ENCODE measurements at places on chromosomes 4 and X. TPM values are rescaled to one million over a fixed set of nuclear protein-coding genes. Genes with fewer than 3 reads are reported as not detected.

DNA sequence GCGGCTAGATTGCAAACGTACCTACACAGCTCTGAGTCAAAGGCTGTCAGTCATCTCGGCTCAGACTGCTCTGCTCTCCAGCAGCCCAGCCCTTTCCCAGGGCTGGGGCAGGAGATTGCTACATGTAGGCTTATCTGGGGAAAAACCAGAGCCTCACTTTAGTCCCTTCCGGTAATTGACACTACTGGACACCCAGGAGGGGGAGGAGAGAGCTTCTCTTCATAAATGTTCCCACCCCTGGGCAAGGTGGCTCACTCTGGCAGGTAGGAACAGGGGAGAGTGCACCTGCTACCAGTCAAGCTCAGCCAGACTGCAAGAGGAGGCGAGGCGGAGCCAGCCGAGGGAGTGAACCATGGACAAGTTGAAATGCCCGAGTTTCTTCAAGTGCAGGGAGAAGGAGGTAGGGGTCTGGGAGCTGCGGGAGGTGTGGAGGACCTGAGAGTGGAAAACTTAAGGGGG, at the start of gene SLC6A14:
SLC6A14 (plus strand) TSS at position 249 of the 459 bp plus-strand sequence; CDS start at position 353, 104 bp downstream.
- no peak for DNase-seq

The RPS6KA6 gene
- total RNA-seq: 8.7 TPM

GRCh38 chr4:2647403-2648158, 108.6 kb downstream of the TNIP2 start:
- no peak for DNase-seq

- DNase-seq: no peak
These were observed 85.9 kb upstream of the PAK3 start for GRCh38 chrX:111010111-111010510.

The SYTL4 gene
- total RNA-seq: 6.1 TPM

The BEND2 gene
- total RNA-seq: not detected

The RNF128 gene
- total RNA-seq: 42.4 TPM

The PRKG2 gene
- 3.2 TPM for total RNA-seq

GRCh38 chr4:46844325-46844917, 64.6 kb downstream of the COX7B2 start:
- peak; percentile 76 for DNase-seq

- no peak for DNase-seq
These were observed 172.6 kb upstream of the PSAPL1 start for GRCh38 chr4:7607156-7607910.

GRCh38 chr4:153594210-153594609, 89.9 kb upstream of the TLR2 start:
- DNase-seq: no peak

DNA sequence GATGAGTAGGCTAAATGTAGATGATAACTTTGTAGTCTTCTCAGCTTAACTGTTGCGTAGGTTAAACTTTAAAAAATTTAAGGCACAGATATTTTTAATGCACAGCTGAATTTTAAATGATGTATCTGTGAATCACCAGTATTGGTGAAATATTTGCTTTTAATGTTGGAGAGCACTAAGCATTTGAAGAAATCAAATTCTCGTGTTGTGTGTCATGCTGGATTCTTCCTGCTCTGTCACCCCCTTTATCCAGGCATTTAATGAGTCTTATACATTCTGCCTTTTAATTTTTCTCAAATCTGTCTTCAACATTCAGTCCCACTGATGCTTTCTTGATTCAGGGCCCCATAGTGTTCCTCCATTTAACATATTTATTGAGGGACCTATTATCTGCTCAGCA, 76.7 kb downstream of the SLC4A4 start:
- no peak for DNase-seq

The PAK3 gene
- not detected for total RNA-seq

The CXCL11 gene
- total RNA-seq: not detected

GRCh38 chrX:79369871-79370270, 2.7 kb upstream of the ITM2A start:
- no peak for DNase-seq

GRCh38 chr4:100063355-100063754, 113.3 kb upstream of the H2AZ1 start:
- DNase-seq: no peak

The RWDD4 gene
- 17.4 TPM for total RNA-seq

DNA sequence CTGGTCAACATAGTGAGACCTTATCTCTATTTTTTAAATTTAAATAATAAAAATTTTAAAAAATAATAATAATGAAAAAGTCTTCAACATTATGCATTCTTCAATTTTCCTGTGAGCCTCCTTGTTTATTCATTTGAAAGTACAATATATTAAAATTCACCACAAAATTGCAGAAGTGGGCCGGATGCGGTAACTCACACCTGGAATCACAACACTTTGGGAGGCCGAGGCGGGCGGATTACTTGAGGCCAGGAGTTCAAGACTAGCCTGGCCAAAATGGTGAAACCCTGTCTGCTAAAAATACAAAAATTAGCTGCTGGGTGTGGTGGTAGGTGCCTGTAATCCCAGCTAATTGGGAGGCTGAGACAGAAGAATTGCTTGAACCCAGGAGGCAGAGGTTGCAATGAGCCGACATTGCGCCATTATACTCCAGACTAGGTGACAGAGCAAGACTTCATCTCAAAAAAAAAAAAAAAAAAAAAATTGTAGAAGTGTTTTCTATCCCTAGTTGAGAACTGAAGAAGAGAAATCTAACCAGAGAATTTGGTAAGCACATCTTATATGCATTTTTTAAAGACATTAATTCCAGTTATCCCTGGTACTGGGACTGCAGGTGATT, 56.9 kb downstream of the RBM47 start:
- DNase-seq: no peak

DNA sequence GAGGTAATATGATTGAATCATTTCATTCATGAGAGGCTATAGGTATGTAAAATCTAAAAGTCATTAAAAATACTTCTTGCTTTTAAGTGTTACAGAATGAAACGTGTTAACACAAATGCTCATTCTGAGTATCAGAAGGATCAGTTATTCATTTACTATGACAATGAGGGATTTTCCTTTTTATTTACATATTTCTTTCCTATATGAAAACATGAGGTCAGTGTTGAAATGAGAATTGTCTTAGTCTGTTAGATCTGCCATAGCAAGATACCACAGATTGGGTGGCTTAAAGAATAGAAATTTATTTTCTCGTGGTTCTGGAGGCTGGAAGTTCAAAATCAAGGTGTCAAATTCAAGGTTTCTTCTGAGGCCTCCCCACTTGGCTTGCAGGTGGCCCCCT, 181.2 kb downstream of the ARHGAP10 start:
- no peak for DNase-seq

GRCh38 chr4:172822331-172822730, 346.3 kb upstream of the GALNT7 start:
- no peak for DNase-seq

The FATE1 gene
- not detected for total RNA-seq

GRCh38 chrX:72030431-72030830, 101.3 kb downstream of the RTL5 start:
- DNase-seq: no peak

The DSPP gene
- total RNA-seq: not detected

DNA sequence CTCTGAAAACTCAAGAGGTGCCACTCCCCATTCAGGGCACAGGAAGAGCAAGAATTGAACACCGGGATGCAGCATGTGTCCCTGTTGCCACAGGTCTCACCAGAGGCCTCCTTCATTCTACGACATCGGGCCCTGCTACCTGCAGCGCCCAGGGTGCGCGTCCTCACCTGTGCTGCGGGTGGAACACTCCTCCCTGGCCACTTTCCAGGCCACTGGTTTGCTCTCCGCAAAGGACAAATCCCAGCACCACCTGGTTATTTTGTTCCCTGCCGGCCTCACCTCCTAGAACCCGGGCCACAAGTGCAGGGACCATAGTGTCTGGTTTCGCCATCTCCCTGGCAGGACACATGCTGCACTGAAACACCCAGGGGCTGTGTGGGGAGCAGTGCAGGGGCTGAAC, 14.3 kb upstream of the FAM3A start:
- no peak for DNase-seq

DNA sequence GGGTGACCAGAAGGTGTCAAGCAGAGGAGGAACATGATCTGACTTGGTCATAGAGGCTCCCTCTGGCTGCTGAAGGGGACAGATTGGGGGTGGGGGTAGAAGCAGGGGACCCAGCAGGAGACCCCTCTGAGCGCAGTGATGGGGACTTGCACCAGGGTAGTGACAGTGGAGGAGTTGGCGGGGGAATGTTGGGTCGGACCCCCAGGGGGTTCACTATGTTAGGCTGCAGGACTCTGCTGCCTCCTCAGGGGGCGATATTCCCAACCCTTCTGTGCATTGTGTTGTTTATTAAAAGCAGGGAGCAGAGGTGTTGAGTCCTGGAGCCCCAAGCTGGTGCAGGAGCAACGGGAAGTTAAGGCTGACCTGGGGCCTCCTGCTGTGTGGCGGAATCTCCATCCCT, 8.8 kb downstream of the WDR13 start:
- no peak for DNase-seq

GRCh38 chr4:6688879-6689505, 4.7 kb upstream of the S100P start:
- DNase-seq: peak; percentile 84

GRCh38 chrX:11663875-11664210, 1.9 kb downstream of the ARHGAP6 start:
- DNase-seq: no peak

The OGT gene
- total RNA-seq: 190 TPM

DNA sequence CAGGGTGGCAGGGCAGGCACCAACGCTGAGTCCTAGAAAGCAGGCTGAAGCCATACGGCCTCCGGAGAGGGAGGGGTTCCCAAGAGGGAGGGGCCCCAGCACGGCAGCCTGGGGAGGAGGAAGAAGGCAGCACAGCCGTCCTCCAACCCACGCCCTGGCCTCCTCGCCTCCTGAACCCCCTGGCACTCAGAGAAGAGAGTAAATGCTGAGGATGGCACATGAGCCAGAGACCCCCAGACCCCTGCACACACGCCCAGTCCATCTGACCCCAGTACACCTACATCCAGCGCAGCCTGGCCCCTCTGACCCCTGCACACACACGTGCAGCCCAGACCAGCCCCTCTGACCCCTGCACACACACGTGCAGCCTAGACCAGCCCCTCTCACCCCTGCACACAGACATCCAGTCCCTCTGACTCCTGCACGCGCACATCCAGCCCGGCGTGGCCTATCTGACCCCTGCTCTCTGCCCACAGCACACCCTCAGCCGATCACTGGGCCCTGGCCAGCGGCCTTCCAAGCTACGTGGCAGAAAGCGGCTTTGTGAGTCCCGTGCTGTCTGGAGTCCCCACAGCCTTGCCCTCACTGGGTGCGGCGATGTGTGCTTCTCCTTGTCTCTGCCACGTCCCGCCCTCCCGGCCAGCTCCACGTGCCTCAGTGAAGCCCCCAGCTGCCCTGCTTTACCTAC, 18.5 kb downstream of the ATP5ME start:
- no peak for DNase-seq

DNA sequence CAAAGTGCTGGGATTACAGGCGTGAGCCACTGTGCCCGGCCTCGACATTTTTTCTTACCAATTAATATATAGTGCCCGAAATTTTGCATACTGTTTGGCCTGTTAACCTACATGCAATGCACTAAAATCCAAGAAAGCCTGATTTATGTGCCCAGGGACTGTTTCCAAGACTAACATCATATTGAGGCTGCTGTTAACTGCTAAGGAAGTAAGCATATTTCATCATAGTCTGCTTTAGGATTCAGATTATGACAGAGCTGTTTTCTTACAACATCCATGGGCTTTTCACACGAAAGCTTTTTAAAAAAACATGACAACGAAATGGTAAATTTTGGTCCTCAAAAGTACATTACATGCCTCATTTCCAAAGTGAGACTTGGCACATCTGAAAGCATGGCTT, 84.4 kb downstream of the STOX2 start:
- no peak for DNase-seq

The UCP1 gene
- 0.51 TPM for total RNA-seq

DNA sequence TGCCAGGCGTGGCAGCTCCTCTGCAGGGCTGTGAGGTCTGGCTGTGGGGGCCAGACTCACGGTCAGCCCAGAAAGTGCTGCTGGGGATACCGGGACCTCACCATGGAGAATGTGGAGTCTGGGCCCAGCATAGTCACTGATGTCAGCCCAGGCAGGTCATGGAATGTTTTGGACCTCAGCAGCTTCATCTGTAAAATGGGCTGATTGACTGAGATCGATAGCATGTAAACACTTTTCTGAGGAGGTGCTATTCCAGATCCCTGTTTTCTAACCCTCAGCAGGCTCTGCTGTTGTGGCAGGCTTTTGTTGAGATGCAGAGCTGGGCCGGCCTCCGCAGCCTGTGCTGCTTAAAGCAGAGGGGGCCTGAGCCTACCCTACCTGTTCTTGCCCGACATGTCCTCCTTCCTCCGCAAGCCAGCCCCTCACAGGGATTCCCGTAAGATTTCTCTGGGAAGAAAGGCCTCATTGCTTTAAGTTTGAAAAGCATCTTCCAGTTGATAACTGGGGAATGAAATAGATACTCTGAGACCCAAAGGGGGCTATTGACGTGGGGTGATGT, 38.3 kb upstream of the HGFAC start:
- no peak for DNase-seq

The NRK gene
- 0.16 TPM for total RNA-seq

The SRPX2 gene
- total RNA-seq: 3.6 TPM

GRCh38 chrX:53538781-53539180, 104.6 kb upstream of the HSD17B10 start:
- DNase-seq: no peak

The TEX11 gene
- not detected for total RNA-seq

- no peak for DNase-seq
These were observed 589.9 kb upstream of the BOD1L1 start for GRCh38 chr4:14217401-14217800.

The F11 gene
- not detected for total RNA-seq

GRCh38 chrX:153794897-153795816, 689 bp downstream of the SSR4 start:
- no peak for DNase-seq

- DNase-seq: no peak
These were observed 62.3 kb upstream of the HHIP start for GRCh38 chr4:144583658-144584057.

The SPANXN3 gene
- total RNA-seq: not detected

- no peak for DNase-seq
These were observed 54.4 kb downstream of the NBDY start for GRCh38 chrX:56783450-56783831.

DNA sequence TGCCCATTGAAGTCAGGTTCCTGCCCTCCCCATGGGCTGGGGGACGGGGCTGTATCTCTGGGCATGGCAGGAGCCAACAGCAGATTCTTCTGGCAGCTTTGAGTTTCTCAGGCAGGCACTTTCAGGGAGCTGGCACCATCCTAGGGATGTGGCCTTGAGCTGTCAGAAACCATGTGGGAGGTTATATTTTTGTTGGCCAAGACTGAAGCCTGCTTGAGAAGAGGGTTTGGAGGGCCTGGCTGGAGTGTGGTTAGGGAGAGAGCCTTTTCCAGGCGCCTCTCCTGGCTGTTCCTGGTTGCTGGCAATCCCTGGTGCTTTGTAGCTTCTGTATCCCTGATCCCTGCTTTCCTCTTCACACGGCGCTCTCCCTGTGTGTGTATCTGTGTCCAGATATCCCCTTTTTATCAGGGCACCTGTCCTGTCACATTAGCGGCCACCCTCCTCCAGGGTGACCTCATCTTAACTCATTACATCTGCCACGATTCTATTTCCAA, 30.6 kb upstream of the SORCS2 start:
- no peak for DNase-seq

The PRSS12 gene
- total RNA-seq: 1.6 TPM

- no peak for DNase-seq
These were observed 48.0 kb upstream of the IGFBP7 start for GRCh38 chr4:57158221-57158620.

GRCh38 chrX:140766024-140766611, 56.6 kb downstream of the LINC00632 start:
- peak; percentile 8 for DNase-seq

GRCh38 chrX:2342281-2342688, 158.5 kb downstream of the DHRSX start:
- DNase-seq: no peak

GRCh38 chr4:107951551-107951950, 20.2 kb downstream of the CYP2U1 start:
- DNase-seq: no peak

The CYBB gene
- 0.23 TPM for total RNA-seq

All from Caco-2 (cell line).